T-helper 1 cell (primary cell): ENCODE measurements at places on chromosomes 11 and 22.

- no peak for DNase-seq
Observed at GRCh38 chr11:15499674-15500073, 385.0 kb downstream of the INSC start.

GRCh38 chr22:36914390-36914752 is 943 bp downstream of the CSF2RB start:
- no peak for DNase-seq

DNA sequence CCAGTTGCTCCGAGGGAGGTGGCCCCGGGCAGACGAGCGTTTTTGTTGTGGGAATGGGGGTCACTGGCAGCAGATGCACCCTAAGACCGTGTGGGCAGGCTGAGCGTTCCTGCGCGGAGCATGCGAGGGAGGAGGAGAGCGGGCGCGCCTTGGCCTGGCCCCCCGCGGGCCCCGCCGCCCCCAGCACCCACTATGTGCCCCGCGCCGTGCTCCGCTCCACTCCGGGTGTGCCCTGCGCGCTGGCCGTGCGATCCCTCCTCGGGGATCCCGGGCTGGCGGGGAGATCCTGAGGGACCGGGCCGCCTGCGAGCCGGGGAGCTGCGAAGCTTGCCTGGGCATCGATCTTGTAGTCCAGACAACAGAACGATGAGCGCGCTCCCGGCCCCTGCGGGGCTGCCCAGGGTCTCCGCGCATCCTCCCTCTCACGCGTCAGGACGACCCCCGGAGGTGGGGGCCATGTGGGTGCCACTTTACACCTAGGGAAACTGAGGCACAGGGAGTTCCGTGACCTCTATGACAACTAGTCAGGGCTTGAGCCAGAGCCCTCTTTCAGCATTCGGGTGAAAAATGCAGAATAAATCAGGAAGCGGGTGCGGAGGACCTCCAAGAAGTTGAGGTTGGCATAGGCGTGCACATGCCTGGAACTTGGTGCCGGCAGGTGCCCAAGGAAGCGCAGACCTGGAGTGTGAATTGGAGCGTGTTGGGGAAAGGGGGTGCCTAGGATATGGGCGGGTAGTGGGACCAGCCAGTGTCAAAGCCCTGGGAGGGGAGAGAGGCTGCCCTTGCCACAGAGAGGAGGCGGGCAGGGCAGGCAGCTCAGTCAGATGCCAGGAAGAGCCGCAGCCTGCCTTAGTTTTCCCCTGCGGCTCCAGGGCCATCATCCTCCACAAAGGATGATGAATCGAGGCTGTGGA is 1.3 kb upstream of the KMT5B start:
- DNase-seq, result peak; percentile 14

DNA sequence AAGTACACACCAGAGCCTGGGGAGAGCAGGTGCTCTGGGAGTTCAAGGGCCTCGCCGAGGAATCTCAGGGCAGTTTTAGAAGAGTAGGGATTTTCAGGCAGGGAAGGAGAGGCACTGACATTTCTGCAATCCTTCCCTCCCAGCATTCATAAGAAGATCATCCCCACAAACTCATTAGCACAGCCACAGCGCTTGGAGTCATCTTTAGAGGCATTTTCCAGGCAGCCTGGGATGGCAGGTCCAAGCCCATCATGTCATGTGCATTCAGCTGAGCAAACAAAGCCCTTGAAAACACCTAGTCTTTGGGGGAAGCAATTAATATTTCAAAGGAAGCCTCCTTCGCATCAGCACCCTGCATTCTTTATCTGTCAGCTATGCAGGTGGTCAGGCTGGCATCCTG is 43.8 kb downstream of the MAP6 start:
- DNase-seq, result no peak

DNA sequence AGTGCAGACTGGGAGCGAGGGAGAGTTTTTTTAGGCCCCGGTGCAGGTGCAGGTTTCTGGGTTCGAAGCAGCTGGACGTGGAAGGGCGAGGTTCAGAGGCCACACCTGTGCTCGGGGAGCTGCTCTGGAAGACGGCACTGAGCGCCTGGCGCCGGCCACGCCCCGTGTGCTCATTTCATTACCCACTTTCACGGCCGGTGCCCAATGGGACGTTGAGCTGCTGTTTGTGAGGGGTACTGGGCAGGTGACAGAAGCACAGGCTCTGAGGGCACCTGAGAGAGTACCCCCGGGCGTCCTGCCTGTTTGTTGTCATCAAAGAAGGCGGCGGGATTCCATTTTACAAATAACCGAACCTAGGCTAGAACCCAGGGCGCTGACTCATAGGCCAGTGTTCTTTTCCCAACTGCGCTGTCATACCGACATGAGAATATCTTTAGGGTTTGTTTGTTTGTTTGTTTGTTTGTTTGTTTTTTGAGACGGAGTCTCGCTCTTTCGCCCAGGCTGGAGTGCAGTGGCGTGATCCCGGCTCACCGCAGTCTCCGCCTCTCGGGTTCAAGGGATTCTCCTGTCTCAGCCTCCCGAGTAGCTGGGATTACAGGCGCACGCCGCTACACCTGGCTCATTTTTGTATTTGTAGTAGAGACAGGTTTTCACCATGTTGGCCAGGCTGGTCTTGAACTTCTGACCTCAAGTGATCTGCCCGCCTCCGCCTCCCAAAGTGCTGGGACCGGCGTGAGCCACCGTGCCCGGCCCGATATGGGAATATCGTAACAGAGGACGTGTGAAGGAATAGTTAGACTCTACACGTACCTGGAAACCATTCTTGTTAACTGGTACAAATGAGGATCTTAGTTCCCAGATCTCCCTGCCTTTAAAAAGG is 16.6 kb upstream of the SPTBN2 start:
- peak; percentile 25 for DNase-seq

DNA sequence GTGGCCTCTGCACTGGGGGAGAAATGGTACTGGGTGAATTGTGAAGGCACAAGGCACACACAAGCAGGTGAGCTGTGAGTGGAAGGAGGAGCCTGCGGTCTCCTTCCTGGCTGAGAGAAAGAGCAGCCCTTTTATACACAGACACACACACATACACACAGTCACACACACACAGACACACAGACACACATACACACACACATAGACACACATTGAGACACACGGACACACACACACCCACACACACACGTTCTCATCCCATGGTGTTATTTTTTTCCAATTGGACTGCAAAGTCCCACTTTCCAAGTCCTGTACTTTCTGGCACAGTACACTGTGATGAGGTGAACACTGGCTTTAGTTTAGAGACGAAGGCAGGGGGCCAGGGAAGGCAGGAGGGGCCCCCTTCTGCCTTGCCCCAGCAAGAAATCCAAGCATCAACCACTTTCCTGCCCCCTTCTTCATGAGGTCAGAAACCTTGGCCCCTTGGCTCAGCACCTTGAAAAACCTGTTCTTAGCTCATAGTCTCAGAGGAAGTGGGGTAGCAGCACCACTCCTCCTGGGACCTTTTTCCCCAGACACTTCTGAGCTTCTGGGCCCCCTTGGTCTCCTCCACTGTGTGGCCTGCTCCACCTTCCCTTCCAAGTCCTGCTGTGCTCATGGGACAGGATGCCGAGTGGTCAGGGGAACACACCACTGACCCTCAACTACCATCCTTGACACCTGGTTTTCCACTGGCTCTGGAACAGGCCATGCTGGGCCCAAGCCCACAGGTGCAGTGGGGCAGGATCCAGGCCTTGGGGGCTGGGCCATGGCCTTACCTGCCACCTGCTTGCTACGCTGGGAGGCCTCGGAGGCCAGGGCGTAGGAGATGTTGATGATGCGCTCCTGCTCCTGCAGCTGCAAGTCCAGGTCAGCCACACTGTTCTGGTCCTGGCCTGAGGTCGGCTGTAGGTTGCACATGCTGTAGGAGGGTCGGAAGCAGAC is 43.8 kb downstream of the C11orf58 start:
- no peak for DNase-seq

GRCh38 chr11:133409799-133410198 is 122.5 kb downstream of the OPCML start:
- no peak for DNase-seq

DNA sequence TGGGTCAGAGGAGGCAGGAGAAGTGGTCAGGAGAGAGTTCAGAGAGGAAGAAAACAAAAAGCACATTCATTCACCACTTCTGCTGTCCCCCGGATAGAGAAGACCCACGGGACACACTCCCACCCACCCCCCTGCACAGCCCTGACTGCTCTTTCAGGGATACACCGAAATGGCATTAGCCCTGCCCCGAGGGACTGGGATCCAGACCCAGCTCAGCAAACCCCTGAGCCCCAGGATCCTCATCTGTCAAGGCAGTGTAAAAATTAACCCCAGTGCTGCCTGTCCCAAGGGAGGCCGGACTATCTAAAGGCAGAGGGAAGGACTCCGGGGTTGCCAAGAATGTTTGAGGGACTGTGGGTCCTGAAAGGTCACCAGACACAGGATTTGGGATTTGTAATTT is 31.2 kb downstream of the TPBGL start:
- no peak for DNase-seq

- no peak for DNase-seq
Observed at GRCh38 chr11:87942786-87943185, 232.5 kb downstream of the RAB38 start.

- no peak for DNase-seq
Observed at GRCh38 chr11:100910808-100911207, 218.8 kb downstream of the PGR start.

- DNase-seq, result no peak
Observed at GRCh38 chr11:118610225-118610772, 2.9 kb downstream of the PHLDB1 start.

- DNase-seq, result no peak
Observed at GRCh38 chr11:32830413-32830738, 649 bp downstream of the PRRG4 start.

- no peak for DNase-seq
Observed at GRCh38 chr22:43077121-43077877, 11.9 kb downstream of the TTLL1 start.

GRCh38 chr11:111634981-111635705 is 32.9 kb downstream of the SIK2 start:
- DNase-seq, result no peak
